Fibroblast of lung (primary cell): ENCODE measurements at places on chromosomes 12 and 14. TPM values are rescaled to one million over a fixed set of nuclear protein-coding genes. Genes with fewer than 3 reads are reported as not detected.

Gene PTCSC3
- not detected in 2 replicates for total RNA-seq

Gene ZDHHC22
- total RNA-seq: not detected in 2 replicates

Gene TMCC3
- 0.33 and 0.51 TPM in 2 replicates for total RNA-seq

Gene GPX2
- not detected in 2 replicates for total RNA-seq

Gene FAIM2
- 0.50 and 3.6 TPM in 2 replicates for total RNA-seq

Gene LMO3
- under 0.01 and 0.50 TPM in 2 replicates for total RNA-seq

Gene ALG10B
- 1.8 and 3.6 TPM in 2 replicates for total RNA-seq

Gene CACNA1C
- 7.4 and 11.4 TPM in 2 replicates for total RNA-seq
